ENCODE measurements at places on chromosomes 2 and 18. TPM values are rescaled to one million over a fixed set of nuclear protein-coding genes. Genes with fewer than 3 reads are reported as not detected.

GRCh38 chr2:132814651-132815050 lies 144.6 kb upstream of the LYPD1 start:
- no peak for DNase-seq

GRCh38 chr2:230129343-230129742 lies 60.6 kb upstream of the SLC16A14 start:
- DNase-seq = no peak

DNA sequence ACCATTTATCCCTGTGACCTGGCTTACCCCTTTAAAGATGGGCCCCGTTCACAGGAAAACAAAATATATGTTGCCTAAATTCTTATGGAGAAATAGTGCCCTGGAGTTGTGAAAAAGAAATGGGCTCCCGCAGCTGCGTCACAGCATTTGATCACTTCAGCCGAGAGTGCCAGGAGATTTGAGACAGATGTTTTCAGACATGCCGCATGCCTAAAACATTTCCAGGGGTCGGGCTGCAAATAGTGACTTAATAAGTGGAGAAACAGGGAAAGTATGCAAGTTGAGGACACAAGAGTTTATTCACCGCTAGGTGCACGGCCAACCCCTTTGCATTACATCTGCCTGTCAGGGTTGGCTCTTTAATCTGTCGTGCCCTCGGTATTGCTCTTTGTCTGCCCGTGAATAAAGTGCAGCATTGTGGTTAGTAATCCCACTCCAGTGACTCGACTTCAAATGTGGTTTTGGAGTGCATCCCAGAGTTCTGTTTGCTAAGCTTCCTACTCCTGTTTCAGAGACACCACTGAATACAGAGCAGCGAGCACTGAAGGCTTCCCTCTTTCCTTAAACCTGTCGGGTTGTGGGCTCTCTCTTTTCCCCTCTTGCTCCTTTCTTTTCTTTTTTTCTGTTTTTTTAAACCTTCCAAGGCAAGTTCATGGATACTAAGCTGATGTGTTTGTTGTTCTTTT lies 187.5 kb downstream of the LTBP1 start:
- peak; percentile 51 for DNase-seq

- DNase-seq = no peak
Measured at GRCh38 chr18:79509536-79509930, 113.8 kb downstream of the NFATC1 start.

DNA sequence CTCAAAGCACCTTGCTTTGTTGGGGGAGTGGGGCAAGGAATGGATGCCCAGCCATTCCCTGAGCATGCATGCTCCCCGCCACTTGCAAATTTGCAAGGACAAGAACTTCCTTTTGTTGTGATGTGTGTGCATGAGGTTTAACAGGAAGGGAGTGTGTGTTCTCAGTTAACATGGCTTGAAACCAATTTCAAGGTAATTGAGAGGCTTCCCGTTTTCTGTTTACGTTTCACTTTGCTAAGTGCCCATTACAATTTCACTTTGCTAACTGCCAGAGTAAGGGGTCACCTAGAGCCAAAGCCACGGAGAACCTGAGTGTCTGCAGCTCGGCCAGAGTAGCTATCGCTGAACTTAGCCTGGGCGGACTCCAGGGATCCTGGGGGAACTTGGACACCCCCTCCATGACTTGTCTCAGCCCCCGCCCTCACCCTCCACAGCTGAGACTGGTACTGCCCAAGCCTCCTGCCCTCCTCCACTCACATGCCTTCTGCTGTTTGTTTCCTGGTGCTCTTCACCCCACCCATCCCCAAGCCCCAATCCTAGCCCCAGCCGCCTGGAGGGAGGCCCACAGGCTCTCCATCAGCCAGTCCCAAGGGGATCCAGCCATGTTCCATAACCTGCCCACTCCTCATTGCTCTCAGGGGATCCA lies 53.6 kb upstream of the LAPTM4A start:
- DNase-seq = no peak

Gene ZNF892
- 4.0 TPM for total RNA-seq

DNA sequence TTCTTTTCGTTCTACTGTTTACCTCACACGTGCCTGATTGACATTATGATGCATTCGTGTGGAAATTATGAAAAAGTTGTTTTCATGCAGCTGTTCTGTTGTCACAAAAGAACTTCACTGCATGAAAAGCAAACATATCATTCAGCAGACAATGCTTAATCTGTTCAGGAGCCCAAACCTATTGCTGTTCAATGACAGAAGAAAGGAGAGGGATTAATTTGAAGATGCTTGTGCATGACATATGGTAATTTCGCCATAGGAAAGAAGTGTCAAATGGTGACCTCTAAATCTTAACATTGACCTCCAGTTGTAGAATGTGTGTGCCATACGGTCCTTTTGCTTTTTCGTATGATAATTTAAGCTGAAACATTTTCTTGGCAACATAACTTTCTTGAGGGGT lies 124.5 kb downstream of the WDR7 start:
- no peak for DNase-seq

DNA sequence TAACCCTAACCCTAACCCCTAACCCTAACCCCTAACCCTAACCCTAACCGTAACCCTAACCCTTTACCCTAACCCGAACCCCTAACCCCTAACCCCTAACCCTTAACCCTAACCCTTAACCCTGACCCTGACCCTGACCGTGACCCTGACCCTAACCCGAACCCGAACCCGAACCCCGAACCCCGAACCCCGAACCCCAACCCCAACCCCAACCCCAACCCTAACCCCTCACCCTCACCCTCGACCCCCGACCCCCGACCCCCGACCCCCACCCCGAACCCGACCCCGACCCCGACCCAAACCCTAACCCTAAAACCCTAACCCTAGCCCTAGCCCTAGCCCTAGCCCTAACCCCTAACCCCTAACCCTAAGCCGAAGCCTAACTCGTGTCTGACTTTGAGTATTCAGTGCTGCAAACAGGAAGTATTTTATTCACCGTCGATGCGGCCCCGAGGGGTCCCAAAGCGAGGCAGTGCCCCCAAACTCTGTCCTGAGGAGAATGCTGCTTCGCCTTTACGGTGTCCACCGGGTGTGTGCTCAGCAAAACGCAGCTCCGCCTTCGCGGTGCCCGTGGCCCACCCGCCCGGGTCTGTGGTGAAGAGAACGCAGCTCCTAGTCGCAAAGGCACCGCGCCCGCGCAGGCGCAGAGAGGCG lies 36.0 kb downstream of the FAM110C start:
- no peak for DNase-seq

DNA sequence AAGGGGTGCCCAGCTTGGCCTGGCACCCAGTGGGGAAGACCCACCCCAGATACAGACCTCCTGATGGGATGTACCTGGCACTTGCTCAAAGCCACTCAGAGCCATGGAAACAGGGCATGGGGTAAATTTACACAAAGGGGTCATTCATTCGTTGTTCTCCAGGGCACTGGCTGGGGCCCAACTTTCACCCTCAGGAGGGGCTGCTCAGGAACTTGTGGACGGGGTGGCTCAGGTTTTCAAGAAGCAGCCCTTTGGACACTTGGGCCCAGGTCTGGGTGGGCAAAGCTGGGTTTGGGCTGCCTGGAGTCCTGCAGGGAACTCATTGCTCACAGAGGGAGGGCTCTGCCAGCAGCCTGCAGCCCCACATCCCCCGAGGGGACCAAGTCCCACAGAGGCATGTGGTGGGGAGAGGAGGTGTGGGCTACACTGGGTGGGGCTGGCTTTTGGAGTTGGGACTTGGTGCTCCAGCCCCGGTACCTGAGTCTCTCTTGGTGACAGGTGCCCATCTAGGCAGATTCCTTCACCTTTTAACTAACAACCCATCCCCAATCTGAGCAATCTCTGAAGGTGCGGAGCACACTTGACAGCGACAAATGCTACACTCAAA lies 172.3 kb downstream of the CELF4 start:
- no peak for DNase-seq

- no peak for DNase-seq
Measured at GRCh38 chr2:134124047-134124753, 129.7 kb upstream of the MGAT5 start.

GRCh38 chr2:79711098-79711497 lies 198.2 kb downstream of the CTNNA2 start:
- no peak for DNase-seq
